Ovary (tissue), 10 donors: ENCODE measurements at places on chromosomes 12 and 14. TPM values are rescaled to one million over a fixed set of nuclear protein-coding genes. Genes with fewer than 3 reads are reported as not detected.

SLC38A4 gene
- 0.79 TPM for total RNA-seq

ERP27 gene
- 2.7 TPM for total RNA-seq

LARP4 gene
- 40.3 TPM for total RNA-seq

EML5 gene
- 59.4 TPM for total RNA-seq

CNPY2 gene
- total RNA-seq, result 111 TPM

KRT83 gene
- total RNA-seq, result not detected

FGF6 gene
- not detected for total RNA-seq

LUM gene
- 468 TPM for total RNA-seq

- no peaks in the 10 kb centered on the region for H3K36me3 ChIP-seq
- no peak for DNase-seq
- no peak overlapping the region for H3K27ac ChIP-seq
Measured at GRCh38 chr12:5568325-5568981, 136.5 kb downstream of the NTF3 start.

DNA sequence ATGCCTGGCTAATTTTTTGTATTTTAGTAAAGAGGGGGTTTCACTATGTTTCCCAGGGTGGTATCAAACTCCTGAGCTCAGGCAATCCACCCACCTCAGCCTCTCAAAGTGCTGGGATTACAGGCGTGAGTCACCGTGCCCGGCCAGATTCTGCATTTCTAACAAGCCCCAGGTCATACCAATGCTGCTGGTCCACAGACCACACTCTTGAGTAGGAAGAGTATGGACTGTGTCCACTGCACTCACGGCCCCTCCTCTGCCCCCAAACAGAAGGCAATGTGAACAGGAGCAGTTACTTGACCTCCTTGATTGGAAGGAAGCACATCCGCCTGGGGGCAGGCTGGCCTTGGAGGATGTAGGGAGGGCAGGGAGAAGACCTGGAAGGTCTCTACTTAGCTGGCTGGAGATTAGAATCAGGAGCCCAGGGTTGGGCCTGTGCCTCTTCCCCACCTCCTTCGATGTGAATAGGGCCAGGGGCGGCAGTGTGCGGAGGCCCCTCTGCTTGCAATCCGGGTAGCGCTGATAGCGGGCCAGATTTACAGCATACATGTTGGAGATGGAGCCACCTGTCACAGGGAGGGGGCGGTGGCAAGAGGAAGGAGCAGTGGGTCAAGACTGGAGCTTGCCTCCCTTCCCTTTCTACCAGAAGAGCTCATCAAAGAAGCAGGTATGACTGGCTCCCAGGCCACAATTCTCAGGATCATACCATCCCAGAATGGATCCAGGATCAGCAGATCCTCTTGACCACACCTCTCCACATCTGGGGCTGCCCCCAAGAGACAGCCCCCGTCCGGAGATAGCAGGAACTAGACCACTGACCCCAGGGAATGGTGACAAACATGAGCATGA, 9.4 kb upstream of the ZNF740 start:
- H3K27me3 ChIP-seq, result no peaks in the 10 kb centered on the region
- H3K36me3 ChIP-seq, result no peaks in the 10 kb centered on the region
- DNase-seq, result no peak
- no peak overlapping the region for H3K27ac ChIP-seq
- peaks cover 3% of the 10 kb centered on the region for H3K4me1 ChIP-seq
- H3K4me3 ChIP-seq, result no peak overlapping the region

GRCh38 chr14:75432411-75432810, 4.6 kb downstream of the JDP2 start:
- H3K4me3 ChIP-seq, result no peak overlapping the region
- H3K27ac ChIP-seq, result no peak overlapping the region
- H3K4me1 ChIP-seq, result peaks cover 6% of the 10 kb centered on the region
- no peak for DNase-seq

DNA sequence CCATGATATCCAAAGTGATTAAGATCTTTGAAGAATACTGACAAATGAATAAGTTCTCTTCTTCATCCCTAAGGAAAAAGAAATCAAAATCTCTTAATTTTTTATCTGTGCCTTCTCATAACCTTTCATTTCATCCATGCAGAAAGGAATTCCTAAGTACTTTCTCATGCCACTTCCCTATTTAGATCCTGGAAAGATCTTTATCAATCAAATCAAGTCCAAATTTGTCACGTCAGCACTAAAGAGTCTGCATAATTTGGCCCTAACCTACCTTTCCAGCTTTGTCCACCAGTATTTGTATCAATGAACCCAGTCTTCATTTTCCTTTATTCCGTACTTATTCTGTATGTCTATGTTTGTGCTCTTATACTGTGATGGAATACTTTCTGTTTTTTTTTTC, 41.2 kb downstream of the VEZT start:
- H3K4me3 ChIP-seq, result no peak overlapping the region
- H3K27ac ChIP-seq, result no peak overlapping the region
- H3K27me3 ChIP-seq, result no peaks in the 10 kb centered on the region
- no peak for DNase-seq
- peaks cover 2% of the 10 kb centered on the region for H3K4me1 ChIP-seq
- no peaks in the 10 kb centered on the region for H3K36me3 ChIP-seq

DNA sequence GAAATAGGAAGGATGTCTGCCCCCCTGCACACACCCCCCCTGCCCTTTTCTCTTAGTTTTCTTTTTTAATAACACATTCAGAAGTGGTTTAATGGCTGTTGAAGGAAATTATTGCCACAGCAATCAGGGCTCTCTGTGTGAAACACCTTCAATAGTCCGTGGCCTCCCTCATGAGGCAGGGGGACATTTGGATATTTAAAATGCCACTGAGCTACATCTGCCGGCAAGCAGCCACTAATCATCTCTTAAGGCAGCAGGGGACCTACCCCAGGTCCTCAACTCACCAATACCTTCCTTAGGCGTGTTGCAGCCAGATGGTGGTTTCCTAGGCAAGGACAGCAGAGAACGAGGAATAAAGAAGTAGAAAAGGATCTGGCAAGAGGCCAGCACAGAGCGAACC, 283.2 kb downstream of the TTC8 start:
- no peaks in the 10 kb centered on the region for H3K4me1 ChIP-seq
- DNase-seq, result no peak
- no peaks in the 10 kb centered on the region for H3K36me3 ChIP-seq

- no peaks in the 10 kb centered on the region for H3K27me3 ChIP-seq
- no peak for DNase-seq
- no peaks in the 10 kb centered on the region for H3K36me3 ChIP-seq
- peaks cover 3% of the 10 kb centered on the region for H3K4me1 ChIP-seq
Measured at GRCh38 chr12:57782243-57782607, 362 bp upstream of the TSFM start.

GRCh38 chr12:108833355-108833733, 24.0 kb downstream of the SSH1 start:
- H3K27ac ChIP-seq, result no peak overlapping the region
- no peaks in the 10 kb centered on the region for H3K27me3 ChIP-seq
- H3K4me1 ChIP-seq, result peaks cover 12% of the 10 kb centered on the region
- DNase-seq, result no peak
- H3K4me3 ChIP-seq, result no peak overlapping the region
- H3K36me3 ChIP-seq, result no peaks in the 10 kb centered on the region

- H3K4me1 ChIP-seq, result no peaks in the 10 kb centered on the region
- DNase-seq, result no peak
- H3K27me3 ChIP-seq, result no peaks in the 10 kb centered on the region
- H3K36me3 ChIP-seq, result no peaks in the 10 kb centered on the region
- no peak overlapping the region for H3K27ac ChIP-seq
- no peak overlapping the region for H3K4me3 ChIP-seq
Measured at GRCh38 chr12:18479256-18479655, 217.9 kb downstream of the PIK3C2G start.

GRCh38 chr14:24095271-24096068, 1.4 kb downstream of the PCK2 start:
- peaks cover 3% of the 10 kb centered on the region for H3K4me1 ChIP-seq
- H3K27me3 ChIP-seq, result no peaks in the 10 kb centered on the region
- DNase-seq, result no peak
- H3K36me3 ChIP-seq, result no peaks in the 10 kb centered on the region

DNA sequence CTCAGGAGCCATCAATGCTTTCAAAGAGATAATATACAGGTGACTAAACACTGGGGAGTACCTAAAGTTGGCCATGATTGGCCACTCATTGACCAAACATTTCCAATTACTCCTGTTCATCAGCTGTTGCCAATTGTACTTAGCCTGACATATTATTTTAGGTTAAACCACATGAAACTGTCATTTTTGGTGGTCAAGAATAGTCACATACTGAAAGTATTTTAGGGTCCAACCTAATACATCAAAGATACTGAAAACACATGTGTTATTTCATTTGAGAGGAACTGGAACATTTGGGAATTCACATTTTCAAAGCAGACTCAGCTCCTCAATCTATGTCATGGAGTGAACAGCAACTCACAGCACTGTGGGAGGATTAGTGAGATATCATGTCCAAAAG, 63.9 kb upstream of the KCNA5 start:
- no peak overlapping the region for H3K4me3 ChIP-seq
- no peaks in the 10 kb centered on the region for H3K27me3 ChIP-seq
- no peak overlapping the region for H3K27ac ChIP-seq

DNA sequence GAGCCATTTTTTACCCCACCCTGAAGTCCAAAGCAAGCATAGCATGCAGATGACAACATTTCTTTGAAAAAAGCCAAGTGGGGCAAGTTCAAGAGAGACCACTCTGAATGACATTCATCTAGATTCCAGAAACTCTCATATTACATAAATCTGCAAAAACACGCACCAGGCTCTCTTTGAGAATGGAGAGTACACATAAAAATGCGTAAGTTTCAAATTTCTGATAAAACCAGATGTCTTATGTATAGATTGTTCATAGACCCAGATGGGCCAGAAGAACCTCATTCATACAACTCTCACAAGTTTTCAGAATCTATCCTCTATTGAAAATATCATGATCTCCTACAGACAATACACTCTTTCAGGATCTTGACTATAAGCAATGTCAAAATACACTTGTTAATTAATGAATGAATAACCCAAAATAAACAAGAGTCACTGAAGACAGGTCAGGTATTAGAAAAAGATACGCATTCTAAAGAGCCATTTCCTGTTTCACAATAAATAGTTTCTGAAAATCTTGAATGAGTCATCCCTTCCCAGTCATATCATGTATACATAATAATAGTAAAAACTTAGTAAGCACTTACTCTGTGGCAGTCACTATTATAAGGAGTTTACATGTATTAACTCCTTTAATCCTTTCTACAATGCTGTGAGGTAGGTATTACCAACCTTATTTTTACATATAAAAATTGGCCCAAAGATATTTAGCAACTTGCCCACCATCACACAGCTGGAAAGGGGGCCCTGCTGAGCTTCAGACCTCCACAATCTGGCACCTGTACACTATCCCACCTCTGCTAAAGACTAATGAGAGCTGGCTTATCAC, 72.0 kb downstream of the PPP2R5E start:
- H3K36me3 ChIP-seq, result no peaks in the 10 kb centered on the region
- H3K27me3 ChIP-seq, result no peaks in the 10 kb centered on the region
- H3K27ac ChIP-seq, result no peak overlapping the region

DNA sequence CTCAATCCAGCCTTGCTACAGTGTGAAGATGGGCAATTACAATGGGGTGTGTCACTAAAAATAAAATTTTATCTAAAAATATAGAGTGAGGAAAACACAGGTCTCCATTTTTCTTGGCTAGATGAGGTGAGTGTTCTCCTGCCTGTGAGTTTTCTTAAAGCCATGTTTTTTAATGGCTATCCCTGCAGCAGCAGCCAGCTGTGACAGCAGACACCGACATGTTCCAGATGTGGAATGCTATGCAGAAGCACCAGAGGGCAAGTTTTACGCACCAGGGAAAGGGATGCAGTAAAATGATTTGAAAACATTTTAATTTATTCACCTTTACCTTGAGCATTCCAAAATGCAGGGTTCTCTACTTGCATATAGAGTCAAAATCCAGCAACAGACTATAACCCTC, 577.0 kb upstream of the STXBP6 start:
- no peak overlapping the region for H3K27ac ChIP-seq
- no peak overlapping the region for H3K4me3 ChIP-seq
- H3K4me1 ChIP-seq, result no peaks in the 10 kb centered on the region
- H3K36me3 ChIP-seq, result no peaks in the 10 kb centered on the region
- DNase-seq, result no peak
